Stimulated activated CD8-positive, alpha-beta memory T cell treated with anti-CD3 and anti-CD28 coated beads, Interleukin-15, amount 100 ng/mL, for 1 hour (primary cell): ENCODE measurements at places on chromosomes 4 and X.

- no peak for DNase-seq
Measured at GRCh38 chr4:26073886-26074560, 160.0 kb downstream of the SMIM20 start.

GRCh38 chr4:27098034-27098433 is 237.4 kb downstream of the STIM2 start:
- no peak for DNase-seq

GRCh38 chrX:129665916-129666644 is 11.3 kb upstream of the APLN start:
- no peak for DNase-seq

DNA sequence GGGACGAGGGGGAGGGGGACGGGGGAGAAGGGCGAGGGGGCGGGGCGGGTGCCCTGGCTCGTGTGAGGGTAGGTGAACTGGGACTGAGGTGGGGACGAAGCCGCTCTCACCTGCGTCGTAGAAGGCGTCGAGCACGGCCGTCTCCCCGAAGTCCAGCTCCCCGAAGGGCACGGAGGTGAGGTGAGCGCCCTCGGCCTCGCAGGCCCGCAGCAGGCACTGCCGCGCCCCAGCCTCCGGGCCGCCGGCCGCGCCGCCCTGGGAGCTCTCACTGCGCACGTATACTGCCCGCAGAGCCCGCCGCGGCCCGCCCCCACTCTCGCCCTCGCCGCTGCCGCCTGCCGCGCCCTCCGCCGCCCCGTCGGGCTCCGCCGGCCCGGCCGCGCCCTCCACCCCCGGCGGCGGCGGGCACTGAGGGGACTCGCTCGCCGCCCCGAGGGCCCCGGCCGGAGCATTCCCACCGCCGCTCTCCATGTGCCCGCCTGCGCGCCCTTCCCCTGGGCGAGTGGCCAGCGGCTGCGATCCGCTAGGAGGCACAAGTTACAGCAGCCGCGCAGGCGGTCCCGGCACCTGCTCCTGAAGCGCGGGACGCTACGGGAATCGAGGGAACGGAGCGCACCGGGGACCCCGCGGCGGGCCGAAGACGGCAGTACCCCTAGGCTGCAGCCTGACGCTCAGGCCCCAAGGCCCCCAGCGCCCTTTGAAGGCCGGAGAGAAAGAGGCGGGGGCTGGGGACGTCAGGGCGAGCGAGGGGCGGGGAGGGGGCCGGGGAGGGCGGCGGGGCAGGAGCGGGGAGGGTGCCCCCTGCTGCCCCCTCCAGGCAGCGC is at the start of gene MAP3K15:
Gene MAP3K15, minus strand, starts transcription at position 718 of the 824 bp plus-strand sequence. Its CDS starts 247 bp downstream, at position 471.
- DNase-seq: no peak

- DNase-seq: no peak
Measured at GRCh38 chr4:26218677-26219605, 101.9 kb upstream of the RBPJ start.

GRCh38 chrX:66022632-66023384 is 17.1 kb downstream of the VSIG4 start:
- no peak for DNase-seq

DNA sequence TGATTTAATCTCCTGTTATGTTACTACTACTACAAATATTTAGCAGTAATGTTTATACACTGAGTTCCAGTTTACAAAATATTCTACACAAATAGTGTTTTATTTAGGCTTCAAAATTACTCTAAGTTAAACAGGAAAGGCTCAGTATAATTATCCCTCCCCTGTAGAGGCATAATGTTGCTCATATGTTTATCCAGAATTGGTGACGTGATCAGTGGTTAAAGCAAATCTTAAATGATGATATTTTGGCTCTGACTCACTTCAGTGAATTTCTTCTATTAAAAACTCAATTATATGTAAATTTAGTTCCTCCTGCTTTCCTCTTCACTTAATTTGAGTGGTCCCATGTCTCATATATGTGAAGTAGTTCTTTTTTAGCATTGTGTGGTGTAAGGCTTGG is 438.5 kb downstream of the ADGRL3 start:
- DNase-seq: no peak
